ENCODE measurements at places on chromosomes 4 and X.
A peak's percentile ranks its signal among the peaks of the same experiment; 100 is the strongest.

DNA sequence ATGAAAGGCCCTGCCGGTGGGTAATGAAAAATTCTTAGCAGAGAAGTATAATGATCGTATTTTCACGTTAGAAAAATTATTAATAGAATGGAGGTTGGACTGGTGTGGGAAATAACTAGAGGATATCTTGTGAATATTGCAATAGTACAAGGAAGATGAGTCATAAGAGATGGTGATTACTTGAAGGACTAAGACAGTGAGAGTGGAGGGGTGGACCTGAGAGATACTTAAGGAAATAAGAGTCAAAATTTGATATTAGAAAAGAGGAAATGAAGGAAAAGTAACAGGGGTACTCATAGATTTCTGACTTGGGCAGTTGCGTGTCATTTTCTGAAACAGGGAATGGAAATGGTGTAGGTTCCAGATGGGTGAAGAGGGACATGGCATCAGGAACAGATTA lies 1.7 kb upstream of the USP53 start:
- no peak for DNase-seq

DNA sequence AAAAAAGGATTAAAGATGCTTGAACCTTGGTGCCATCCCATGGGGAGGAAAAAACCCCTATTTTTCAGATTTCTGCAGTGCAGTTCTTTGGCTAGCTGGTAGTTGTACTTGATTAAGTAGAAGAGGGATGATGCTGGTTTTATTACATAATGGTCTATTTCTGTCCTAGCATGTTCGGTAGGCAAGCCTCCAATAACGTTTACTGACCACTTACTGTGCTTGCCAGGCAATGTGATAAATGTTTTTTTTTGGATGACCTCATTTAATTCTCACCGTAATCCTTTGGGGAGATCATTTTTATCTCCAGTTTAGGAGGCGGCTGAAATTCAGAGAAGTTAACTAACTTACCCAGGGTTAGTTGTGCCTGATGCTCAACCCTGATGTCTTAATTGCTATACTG lies 92.1 kb upstream of the RPA4 start:
- DNase-seq, result no peak

DNA sequence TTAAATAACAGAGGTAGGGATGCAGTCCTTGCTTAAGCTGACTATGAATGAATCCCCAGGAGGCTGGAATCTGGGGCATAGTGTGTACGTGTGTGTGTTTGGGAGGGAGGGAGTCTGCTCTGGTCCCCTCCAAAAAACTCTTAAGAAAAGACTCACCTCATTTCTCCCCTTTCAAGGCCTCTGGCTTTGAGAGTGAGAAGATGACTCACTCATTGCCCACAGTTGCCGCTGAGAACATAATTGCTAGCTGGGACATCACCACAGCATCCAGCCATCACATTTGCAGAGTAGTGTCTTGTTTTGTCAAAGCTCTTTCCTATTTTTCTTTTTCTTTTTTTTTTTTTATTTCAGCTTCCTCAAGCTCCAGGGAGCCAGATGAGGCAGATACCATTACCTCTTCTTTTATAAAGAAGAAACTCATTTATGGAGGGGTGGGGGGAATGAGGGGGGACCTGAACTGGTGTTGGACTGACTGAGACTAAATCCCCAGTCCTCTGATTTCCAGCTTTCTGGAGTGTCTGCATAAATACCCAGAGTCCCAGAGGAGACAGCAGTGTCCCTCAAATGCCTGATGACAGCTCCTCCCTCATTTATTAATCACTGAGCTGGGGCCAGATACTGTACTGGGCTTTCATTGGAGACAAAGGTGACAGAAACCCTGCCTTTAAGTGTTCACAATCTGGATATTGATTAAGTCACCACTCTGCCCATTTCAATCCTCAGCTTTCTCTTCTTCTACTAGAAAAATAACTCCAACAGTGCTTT lies 61.9 kb upstream of the LAS1L start:
- peak; percentile 45 for DNase-seq

DNA sequence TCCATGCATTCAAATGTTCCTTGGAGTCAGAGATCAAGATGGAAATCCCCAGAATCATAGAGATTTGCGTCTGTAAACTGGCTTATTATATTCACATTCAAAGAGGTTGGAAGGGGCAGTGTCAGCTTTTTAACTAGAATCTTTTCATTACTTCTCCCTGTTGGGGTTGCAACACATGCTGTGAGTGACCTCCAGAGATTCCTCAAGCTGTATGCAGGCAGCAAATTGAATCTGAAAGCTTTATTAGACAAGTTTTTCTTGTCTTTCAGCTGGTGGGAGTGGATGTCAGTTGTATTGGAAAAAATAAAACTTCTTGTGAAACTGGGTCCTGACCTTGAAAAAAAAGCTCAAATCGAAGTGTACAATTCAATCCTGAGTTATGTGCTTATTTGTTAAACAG lies 736.5 kb upstream of the FTHL17 start:
- DNase-seq, result no peak

GRCh38 chr4:76947369-76947768 lies 2.2 kb upstream of the SEPTIN11 start:
- DNase-seq, result no peak

GRCh38 chr4:112589206-112589605 lies 47.5 kb downstream of the ZGRF1 start:
- peak; percentile 7 for DNase-seq

DNA sequence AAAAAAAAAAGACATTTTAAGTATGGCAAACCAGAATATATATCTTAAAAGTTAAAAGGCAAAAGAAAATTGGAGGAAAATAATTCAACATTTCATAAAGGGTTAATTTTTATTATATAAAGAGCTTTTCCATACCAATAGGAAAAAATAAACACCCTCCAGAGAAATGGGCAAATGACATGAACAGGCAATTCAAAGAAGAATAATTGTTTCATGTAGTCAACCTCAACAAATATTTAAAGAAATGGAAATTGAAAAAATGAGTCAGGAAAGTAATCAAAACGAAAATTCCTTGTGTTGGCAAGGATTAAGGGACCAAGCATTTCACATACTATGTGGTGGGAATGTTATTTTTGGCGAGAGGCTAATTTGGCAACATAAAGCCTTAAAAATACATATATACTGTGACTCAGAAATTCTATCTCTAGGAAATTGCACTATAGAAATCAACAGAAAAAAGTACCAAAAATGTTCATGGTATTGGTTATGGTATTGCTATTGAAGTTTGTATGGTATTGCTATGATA lies 87.6 kb downstream of the HAUS3 start:
- no peak for DNase-seq

DNA sequence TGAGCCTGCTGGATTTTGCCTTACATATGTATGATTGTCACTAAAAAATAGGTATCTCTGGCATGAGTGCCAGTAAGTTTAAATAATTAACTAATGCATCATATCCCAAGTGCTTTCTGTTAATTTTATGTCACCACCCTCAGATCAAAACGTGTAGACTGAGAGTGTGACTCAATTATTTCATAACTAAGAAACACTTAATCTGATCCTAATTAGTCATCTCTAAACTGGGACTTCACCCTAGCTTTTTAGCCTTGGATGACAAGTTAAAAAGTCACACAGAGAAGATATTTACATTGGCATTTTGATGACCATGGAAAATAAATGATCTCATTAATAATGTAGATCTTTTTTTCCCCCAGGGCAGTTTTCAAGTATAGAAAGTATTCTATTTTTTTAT lies 23.1 kb upstream of the SLC6A14 start:
- DNase-seq, result no peak

- peak; percentile 43 for DNase-seq
These were observed 519 bp downstream of the SLC25A4 start for GRCh38 chr4:185143601-185143969.

DNA sequence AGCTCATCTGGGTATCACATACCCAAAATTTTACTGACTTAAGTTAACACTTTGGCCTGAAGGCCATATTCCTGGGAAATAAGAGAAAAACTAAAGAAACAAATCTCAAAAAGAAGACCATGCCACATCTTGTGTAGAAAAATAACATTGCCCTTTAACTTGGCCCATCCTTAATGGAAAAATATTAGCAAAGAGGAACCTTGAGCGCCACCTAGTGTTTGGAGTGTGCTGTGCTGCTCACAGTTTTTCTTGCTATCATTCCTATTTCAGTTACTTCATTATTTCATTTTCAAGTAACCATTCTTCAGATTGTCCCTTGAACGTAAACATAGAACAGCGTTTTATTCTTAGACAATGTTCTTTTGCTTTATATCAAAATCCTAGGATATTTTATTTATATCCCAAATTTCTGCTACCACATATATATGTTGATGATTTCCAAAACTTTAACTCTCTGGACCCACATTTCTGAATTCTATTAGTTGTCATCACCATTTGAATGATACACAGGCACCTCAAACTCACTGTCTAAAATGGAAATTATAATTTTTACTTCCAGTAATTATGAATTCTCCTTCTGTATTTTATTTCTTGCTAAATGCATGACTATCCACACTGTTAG lies 999.0 kb upstream of the ADGRL3 start:
- peak; percentile 10 for DNase-seq

GRCh38 chr4:184896868-184897715 lies 71.3 kb upstream of the ACSL1 start:
- no peak for DNase-seq

Measured in SW480 (cell line).